NB4 (cell line): ENCODE measurements at places on chromosomes 5 and 9.
A peak's percentile ranks its signal among the peaks of the same experiment; 100 is the strongest.

GRCh38 chr9:115015018-115015635, 84.7 kb upstream of the TNFSF8 start:
- DNase-seq, result peak; percentile 57

- DNase-seq, result peak; percentile 80
Observed at GRCh38 chr5:134905246-134905996, 490 bp downstream of the PCBD2 start.

- no peak for DNase-seq
Observed at GRCh38 chr5:108079753-108080152, 302.1 kb downstream of the FBXL17 start.

GRCh38 chr9:125176636-125177035, 13.0 kb downstream of the PPP6C start:
- DNase-seq, result no peak

GRCh38 chr5:100409660-100410151, 125.5 kb upstream of the FAM174A start:
- no peak for DNase-seq

GRCh38 chr5:159324986-159325385, 5.3 kb downstream of the IL12B start:
- DNase-seq, result no peak

GRCh38 chr9:73866451-73866850, 630.7 kb upstream of the RORB start:
- no peak for DNase-seq

GRCh38 chr5:39014561-39014960, 59.6 kb downstream of the RICTOR start:
- no peak for DNase-seq

- DNase-seq, result peak; percentile 11
Observed at GRCh38 chr9:104177003-104177611, 83.0 kb downstream of the SMC2 start.
